ENCODE measurements at places on chromosomes 2 and 18.
A peak's percentile ranks its signal among the peaks of the same experiment; 100 is the strongest.

DNA sequence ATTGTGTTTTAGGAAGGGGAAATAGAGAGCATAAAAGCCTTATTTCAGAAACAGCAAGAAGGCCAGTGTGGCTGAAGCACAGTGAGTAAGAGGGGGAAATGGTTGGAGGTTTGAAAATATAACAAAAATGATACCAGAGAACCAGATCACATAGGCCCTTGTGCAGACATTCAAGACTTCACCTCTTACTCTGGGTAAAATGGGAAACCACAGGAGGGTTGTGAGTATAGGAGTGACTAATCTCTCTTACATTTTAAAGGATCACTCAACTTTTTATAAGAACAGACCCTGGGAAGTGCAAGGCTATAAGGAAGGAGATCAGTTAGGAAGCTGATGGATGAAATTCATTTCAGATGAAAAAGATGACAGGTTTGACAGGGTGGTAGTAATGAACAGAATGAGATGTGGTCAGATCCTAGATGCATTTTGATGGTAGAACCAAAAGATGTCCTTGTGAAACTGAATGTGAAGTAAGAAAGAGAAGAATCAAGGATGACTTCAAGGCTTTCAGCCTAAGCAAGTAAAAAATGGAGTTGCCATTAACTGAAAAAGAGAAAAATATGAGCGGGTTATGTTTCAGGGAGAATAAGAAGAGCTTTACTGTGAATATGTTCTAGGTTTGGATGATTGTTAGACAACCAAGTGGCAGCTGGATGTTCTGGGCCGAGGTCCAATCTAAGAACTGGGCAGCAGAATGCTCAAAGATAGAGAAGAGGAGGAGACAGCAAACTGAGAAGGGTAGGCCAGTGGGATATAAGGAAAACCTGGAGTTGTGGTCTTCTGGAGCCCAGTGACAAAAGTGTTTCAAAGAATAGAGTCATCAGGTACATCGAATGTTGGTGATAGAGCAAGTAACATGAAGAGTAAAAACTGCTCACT, 65.1 kb downstream of the USP40 start:
- no peak for ATAC-seq

GRCh38 chr2:42125841-42126594, 43.1 kb upstream of the EML4 start:
- ATAC-seq, result peak; percentile 11

DNA sequence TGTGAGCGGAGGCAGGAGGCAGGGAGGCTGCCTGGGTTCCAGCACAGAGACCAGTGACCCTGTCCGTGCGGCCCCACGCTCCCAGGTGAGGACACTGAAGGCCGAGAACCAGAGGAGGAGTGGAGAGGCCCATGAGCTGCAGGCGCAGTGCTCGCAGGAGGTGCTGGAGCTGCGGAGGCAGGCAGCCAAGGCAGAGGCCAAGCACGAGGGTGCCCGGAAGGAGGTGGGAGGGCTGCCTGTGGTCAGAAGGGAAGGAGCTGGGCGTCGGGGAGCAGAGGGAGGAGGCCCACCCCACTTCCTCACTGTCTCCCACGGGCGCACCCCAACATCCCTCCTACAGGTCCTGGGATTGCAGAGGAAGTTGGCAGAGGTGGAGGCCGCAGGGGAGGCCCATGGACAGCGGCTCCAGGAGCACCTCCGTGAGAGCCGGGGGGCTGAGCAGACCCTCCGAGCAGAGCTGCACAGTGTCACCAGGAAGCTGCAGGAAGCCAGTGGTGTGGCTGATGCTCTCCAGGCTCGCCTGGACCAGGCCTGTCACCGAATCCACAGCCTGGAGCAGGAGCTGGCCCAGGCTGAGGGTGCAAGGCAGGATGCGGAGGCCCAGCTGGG, 33.0 kb upstream of the SNED1 start:
- no peak for ATAC-seq

DNA sequence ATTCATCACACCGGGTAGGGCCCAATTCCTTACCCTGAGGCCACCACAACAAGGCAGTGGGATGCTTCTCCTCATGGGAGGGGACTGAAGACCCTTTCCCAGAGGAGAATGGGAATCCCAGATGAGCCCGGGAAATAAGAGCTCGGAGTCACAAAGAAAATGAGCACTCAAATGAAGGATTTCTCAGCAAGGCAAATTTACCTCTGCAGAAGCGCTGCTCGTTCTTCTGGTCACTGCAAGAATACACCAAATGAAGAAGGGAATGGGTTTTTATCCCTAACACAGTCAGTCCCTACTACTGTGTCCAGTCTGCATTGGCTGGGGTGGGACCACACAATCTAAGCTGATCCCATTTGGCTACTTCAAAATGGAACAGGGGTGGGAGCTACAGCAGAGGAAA, 35.7 kb upstream of the TRAPPC8 start:
- no peak for ATAC-seq

- ATAC-seq, result peak; percentile 89
Measured at GRCh38 chr2:202278944-202279343, 13.4 kb downstream of the NOP58 start.

DNA sequence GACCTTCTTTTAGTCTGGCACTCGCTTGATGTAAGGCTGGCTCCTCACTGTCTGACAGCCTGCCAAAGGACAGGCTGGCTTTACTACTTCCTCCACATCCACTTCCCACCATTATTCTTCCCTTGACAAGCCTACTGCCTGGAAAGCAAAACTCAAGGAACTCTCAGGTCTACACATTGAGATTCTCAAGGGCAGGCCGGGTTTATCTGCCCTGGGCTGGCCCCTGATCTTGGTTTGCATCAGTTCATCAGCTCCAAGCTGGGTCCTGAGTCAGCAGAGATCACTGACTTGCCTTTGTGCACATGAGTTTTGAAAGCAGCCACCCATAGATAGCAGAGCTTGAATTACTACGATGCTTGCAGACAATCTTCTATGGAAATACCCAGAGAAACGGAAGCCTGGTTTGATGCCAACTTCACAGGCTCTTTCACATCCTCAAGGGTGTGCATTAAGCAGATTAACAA, 53.9 kb downstream of the KCTD18 start:
- ATAC-seq, result peak; percentile 65

DNA sequence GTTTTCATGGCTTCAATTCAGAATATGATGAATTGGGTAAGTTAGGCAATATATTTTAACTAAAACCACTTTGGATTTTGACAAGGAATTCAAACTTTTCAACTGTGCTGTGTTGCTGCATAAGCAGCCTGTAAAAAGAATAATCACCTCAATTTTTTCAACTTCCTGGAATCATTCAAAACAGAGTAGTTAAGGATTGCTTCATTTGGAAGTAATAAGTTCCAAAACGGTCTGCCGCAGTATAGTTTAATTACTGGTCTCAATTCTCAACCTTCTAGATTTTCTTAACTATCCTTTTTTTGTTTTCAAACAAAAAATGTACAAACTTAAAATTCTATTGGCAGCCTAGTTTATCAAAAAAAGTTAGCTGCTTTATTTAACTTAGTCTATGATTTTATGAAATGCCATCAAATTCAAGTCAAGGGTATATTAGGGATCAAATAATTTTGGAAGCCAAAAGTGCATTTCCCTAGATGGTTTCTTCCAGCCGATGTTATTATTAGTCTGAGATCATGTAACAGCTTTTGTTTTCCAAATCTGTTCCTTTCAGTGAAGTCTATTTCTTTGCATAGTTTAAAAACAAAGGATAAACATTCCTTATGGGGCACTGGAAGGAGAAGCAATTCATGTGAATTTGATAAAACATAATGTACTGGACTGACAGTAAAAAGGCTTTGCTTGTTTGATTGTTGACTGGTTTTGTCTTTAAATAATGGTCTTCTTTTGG, 76.1 kb upstream of the ETAA1 start:
- ATAC-seq, result no peak

GRCh38 chr2:156452971-156453370, 16.8 kb downstream of the GPD2 start:
- no peak for ATAC-seq

GRCh38 chr2:69026026-69026425, 13.0 kb downstream of the ANTXR1 start:
- ATAC-seq, result no peak

- ATAC-seq, result no peak
Measured at GRCh38 chr2:67186871-67187270, 210.3 kb upstream of the ETAA1 start.

- ATAC-seq, result no peak
Measured at GRCh38 chr2:161651547-161651946, 27.3 kb downstream of the SLC4A10 start.

DNA sequence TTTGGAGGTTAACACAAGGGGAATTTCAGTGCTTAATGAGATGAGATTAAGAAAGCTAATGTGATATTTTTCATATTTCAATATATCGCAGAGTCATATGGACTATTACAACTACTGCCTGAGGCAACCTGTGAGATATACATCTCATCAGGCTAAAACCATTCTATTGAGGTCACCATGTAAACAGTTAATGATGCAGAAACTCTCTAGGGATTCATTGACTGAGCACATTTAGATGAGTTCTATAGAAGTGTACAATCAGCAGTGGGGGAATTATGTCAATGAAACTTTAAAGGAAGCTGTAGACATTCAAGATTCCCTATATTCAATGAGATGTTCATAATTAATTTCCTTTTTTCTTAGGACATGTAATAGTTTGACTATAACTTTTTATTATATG, 687.4 kb upstream of the SYT4 start:
- ATAC-seq, result no peak

- peak; percentile 78 for ATAC-seq
Measured at GRCh38 chr2:106886916-106887758, 1.2 kb upstream of the ST6GAL2 start.

- no peak for ATAC-seq
Measured at GRCh38 chr18:56307354-56308170, 330.8 kb downstream of the TXNL1 start.

DNA sequence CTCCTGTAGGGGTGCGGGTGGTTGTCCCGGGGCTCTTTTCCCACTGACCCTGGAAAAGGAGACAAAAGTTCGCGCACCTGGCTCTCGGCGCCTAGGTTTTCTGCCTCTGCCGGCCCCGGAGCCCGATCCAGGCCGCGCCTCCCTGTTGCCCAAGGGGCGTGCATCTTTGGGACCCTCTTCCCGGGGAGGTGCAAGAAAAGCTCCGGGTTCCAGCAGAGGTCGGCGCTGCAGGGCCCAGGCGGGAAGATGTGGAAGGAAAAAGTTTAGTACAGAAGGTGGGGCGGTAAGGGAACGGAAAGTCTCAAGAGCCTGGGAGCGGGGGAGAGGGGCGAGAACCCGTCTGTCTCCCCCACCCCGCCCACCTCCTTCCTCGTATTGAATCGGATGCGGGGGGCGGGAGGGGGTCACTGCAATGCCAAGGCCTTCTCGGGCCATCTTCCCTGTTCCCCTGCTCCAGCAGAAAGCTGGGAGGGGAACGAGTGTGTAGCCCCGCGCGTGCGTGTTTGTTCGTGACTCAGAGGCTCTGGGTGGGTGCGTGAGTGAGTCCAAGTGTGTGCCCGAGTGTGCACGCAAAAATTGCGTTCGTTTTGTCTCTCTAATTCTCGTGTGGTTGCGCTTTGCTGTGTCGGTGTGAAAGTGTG, 6.3 kb upstream of the EN1 start:
- no peak for ATAC-seq

DNA sequence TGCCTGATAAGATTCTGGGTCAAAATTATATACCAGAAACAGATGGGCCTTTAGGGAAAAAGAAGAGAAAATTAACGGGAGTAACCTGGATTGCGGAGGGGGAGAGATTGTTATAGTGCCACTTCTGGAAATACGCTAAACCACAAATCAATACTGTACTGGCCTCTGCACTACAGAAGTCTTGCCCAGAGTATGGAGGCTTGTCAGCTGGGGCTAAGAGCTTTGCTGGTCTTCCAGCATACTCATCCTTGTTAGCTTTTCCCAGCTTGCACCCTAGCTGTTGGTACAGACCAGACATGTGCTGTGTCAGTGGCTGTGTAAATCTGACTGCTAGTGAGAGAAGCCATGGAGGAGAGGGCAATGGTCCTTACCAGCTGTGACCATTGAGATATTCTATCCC, 8.9 kb downstream of the AGBL5 start:
- no peak for ATAC-seq

- no peak for ATAC-seq
Measured at GRCh38 chr2:218392459-218392858, 7.2 kb upstream of the CTDSP1 start.

DNA sequence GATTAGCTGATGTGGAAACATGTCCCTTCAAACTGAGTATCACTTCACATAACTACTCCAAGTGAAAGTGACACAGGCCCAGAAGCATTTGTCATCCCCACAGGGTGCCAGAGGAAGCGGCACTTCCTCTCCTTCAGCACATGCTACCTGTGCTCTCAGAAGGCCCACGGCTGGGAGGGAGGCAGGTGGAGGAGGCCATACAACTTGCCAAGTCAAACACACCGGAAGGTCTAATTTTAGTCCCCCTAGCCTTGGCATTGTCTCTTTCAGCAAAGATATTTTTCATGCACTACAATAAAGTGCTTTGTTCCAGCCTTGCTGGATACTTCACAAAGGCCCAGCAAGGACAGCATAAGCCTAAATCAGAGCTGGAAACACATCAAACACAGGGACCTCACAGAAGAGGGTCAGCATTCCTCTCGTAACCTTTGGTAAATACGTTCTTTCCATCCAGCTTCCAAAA, 38.0 kb downstream of the VSNL1 start:
- ATAC-seq, result no peak

DNA sequence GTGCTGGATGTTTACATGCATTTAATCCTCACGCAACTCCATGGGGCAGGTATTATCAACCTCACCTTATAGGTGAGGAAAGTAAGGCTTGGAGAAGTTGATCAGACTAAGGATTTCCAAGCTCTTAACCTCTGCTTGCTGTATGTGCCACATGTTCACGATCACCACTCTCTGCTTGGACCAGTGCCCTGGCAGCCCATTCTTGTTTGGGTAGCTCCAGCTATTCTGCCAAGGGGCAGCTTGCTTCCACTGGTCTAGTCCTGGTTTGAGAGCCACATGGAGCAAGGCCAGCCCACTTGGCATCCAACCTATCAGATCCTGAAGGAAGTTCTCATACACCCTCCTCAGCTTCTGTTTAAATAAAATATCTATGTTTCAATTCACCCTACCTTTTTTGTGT, 14.3 kb downstream of the PLB1 start:
- ATAC-seq, result no peak

GRCh38 chr18:70507970-70508369, 219.1 kb downstream of the SOCS6 start:
- ATAC-seq, result no peak

DNA sequence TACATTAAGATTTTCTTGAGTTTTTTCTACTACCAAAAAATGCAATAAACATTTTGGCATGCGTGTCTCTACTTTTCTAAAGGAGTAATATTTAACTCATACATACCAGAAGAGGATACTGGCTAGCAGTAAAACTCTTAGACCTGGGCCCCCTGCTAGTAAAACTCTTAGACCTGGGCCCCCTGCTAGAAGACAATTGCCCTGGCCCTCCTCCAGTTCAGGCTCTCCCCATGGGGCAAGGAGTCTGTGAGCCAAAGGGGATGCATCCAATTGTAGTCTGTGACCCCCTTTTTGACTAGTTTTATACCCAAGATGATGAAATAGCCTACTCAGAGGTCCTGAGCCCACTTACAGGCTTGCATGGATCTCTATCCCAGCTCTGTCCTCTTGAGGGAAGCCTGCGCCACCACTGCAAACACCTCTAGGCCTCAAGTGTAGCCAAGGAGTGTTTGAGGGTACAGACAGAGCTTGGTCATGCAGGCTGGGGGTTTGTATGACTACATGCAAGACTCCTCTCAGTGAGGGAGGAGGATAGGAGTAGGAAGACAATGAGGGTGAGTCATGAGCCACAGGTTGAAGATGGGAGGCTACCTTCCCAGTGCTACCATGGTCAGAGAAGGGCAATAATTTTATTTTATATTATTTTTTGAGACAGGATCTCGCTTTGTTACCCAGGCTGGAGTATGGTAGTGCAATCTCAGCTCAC, 45.2 kb upstream of the PGAP1 start:
- ATAC-seq, result no peak

Measured in SK-N-SH treated with all-trans-retinoic acid at 6 μM for 48 hours (cell line).